NCI-H2171 (cell line): ENCODE measurements at places on chromosomes 7 and 10.

- no peak for DNase-seq
Observed at GRCh38 chr7:45123913-45124710, 12.6 kb upstream of the TBRG4 start.

DNA sequence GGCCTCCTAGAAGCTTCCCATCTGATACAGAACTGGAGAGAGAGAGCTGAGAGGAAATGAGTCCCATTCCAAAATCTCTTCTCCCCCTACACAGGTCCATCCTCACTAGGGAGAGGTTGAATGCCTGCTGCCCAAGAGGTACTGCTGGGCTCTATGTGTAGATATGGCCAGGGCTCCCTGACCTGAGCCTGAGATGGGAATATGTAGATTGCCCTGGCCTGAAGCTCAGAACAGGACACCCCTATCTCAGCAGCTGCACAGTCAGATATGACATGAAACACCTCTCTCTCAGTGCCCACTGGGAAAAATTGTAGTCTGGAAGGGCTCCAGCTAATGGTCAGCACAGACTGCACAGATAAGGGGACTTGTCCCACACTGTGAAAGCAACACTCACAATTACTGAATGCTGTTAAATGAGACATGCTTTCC is 3.1 kb upstream of the IFIT1B start:
- DNase-seq, result no peak

- no peak for DNase-seq
Observed at GRCh38 chr7:3578399-3578798, 277.3 kb downstream of the SDK1 start.

- DNase-seq, result no peak
Observed at GRCh38 chr10:75540981-75541380, 109.6 kb downstream of the LRMDA start.

DNA sequence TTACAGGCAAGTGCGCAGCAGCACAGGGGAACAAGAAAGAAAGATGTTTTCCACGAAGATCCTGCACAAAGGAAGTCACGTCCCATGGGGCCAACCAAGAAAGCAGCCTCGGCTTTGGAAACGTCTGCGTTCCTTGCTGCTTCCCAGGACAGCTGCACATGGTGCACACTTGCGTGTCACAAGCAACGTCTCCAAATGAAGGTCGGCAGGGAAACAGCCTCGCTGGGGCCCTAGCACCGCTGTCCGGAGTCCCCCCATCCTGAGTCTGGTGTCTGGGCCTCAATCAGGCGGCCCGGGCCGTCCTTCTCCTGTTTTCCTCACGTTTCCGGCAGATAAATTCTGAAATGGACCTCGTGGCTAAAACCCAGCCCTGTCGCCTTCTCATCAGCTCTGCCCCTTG is 206.2 kb downstream of the DIP2C start:
- no peak for DNase-seq

- no peak for DNase-seq
Observed at GRCh38 chr10:103448746-103449145, 3.4 kb downstream of the CALHM2 start.

DNA sequence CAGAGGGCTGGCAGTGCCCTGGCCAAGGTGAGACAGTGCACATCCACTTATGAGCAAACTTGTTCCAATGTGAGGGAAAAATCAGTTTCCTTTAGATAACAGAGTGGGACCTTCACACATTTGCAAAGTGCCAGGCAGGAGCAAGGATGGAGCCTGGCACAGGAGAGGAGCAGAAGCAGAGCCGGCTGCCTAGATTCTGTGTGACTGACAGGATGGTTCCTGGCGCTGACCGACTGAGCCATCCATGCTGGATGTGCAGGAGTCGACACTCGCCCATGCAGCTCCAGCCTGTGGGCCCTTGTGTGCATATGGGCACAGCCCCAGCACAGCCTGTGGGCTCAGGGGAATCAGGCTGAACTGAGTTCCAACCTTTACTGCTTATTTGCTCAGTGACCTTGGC is 346.5 kb downstream of the GRID1 start:
- no peak for DNase-seq

DNA sequence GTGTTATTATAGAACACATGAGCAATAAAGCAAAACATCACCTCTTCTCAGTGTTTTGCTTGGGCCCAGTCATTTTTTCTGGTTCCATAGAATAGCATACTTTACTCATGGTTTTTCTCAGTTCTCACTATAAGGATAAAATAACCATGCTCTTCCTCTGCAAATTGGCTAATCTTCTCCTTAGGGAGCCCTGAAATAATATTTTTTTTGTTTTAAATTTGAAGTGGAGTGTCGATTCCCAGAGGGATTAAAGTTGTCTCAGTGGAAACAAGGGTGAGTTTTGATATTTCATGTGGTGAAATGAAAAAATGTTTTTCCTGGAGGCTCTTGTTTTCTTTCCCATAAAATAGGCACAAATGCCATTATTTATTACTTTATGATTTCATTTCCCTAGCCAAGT is 127.3 kb downstream of the NOC3L start:
- no peak for DNase-seq

DNA sequence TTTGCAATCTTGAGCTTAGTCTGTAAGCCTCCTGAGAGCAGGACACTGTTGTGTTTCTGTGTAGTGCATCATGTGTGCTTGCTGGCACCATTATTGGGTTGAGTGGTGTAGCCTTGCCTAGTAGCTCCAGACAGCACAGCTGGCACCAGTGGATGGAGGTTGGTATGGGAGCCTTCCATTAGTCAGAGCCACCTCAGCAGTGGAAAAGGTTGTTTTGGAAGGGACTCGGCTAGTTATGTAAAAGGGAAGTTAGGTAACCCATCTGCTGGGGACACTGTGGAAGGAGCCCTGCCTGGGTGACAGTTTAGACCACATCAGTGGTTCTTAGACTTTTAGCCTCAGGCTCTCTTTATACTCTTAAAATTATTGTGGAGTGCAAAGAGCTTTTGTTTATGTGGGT is 16.3 kb downstream of the MINDY4 start:
- DNase-seq, result no peak

DNA sequence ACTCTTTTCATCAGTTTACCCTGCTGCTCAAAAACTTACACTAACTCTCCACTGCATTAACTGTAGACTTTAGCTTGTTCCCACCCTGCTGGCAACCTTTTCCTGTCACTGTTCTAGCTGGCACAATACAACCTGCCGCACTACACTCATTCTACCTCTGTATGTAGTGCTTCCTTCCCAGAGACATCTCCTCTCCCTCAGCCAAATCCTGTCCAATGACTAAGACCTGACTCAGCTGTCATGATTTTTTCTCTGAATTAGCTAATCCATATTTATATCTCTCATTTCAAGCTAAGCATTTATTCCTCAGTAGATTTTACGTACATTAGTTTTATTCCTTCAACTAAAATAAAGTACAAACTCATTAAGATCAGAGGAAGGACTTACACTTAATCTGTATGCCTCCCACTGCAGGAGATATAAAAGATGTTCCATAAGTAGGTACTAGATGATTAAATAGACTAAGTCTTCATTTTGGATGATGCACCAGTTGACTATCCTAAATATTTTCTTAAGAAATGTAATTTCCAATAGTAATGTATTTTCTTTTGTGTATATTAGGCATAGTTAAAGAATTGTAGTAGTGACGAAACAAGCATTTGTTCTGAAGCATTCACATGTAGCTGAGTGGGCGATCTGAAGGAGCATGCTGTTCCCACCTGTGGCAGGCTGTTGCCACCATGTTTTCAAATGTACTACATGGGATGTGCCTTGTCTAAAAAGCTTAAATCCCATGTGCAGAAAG is 189.1 kb downstream of the SKAP2 start:
- no peak for DNase-seq

GRCh38 chr7:95476904-95477594 is 8.7 kb upstream of the ASB4 start:
- DNase-seq, result peak; percentile 74

GRCh38 chr10:31778627-31779026 is 150.0 kb downstream of the ARHGAP12 start:
- DNase-seq, result no peak
